HuH-7 (cell line): ENCODE measurements at places on chromosomes 5 and 9.

GRCh38 chr5:129973716-129974426 is 69.6 kb downstream of the CHSY3 start:
- DNase-seq: no peak

DNA sequence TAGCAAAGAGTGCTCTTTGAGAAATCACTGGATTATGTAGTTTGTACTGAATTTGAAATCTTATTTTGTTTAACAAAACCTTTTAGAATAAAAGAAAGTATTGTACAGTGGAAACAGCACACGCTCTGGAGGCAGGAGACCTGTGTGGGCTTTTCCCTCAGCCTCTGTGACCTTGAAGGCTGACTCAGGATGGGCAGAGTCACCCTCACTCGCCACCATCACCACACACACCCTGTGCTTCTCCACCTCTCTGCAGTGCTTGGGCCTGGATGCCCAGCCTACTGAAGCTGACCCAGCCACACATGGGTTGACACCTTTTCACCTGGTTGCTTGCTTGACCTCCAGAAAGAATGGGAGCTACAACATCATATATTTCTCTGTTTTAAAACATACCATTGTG is 19.6 kb downstream of the ANGPTL2 start:
- DNase-seq: no peak

DNA sequence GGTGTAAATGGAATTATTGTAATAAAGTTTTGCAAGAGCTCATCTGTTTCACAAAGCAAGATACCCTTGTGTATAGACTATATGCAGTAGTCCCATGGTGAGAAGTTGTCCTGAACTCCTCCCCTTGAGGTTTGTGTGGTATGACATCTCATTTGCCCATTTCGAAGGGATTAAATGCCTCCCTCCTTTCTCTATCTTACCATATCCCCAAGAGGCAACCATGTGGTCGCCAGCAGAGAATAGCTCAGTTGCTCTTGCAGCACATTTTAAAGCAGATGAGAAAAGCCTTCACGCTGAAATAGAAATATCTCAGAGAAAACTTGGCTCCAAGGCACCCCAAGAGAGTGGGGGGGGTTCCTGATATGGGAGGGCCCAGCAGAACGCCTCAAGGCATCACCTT is 4.6 kb downstream of the SEMA6A start:
- no peak for DNase-seq

- no peak for DNase-seq
Observed at GRCh38 chr9:68547417-68547816, 6.7 kb upstream of the TMEM252 start.

GRCh38 chr5:79547982-79548381 is 34.0 kb upstream of the HOMER1 start:
- no peak for DNase-seq

DNA sequence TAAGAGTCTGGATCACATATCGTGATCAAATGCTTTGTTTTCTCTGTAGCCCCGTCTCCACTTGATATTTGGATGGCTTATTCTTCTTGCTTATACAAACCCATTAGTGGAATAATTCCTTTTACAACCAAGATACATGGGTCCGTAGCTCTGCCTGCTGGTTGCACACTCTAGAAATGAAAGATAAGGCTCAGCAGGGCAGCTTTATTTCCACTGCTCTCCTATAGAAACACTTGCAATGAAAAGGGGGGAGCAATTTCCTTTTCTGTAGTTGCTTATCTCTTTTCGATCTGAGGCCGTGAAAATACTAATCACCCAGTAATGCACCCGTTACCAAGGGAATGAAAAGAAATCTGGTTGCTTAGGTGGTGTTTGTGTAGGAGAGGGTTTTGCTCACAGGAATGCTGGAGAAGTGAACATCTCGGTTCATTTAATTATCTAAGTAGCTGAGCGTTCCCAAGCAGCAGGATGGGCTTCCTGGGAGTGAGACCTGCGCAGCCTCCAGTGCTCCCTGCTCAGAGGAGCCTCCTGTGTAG is 131.7 kb downstream of the ADAMTS16 start:
- DNase-seq: no peak

DNA sequence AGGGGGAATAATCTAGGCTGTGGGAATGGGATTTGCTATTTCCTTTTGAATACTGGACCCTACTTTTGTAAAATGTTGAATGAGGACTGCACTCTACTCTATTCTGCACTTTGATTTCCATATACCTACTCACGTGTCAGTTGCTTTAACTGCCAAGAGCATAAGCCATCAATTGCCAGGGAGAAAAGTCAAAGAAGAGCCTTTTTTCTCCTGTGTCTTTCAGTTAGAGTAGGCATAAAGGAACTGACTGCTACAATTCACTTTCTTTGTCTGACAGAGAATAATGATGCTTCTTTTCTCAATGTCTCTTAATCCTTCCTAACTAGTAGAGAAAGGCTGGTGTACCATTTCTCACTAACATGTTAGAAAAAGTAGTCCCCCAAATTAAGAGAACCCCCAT is 231.6 kb downstream of the ELAVL2 start:
- no peak for DNase-seq

- DNase-seq: no peak
Observed at GRCh38 chr9:30524311-30524710, 1860.1 kb upstream of the ACO1 start.

GRCh38 chr9:74742792-74743730 is 144.7 kb downstream of the TRPM6 start:
- peak; percentile 11 for DNase-seq

DNA sequence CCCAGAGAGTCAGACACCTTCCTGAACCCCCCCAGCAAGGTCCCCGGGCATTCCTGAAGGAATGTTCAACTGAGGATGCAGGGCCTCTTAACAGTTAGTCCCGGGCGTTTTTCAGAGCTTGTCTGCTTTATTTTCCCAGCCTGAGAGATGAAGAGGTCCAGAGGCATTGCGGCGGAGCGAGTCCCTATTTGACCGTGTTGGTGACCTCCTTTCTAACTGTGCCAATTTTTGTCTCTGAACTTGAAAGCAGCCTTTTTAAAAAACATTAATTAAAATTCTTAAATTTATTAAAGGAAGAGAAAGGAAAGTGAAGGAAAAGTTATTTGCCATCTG is 433 bp upstream of the PTAR1 start:
- no peak for DNase-seq

GRCh38 chr9:36828611-36829013 is 205.5 kb downstream of the PAX5 start:
- DNase-seq: no peak

GRCh38 chr9:129384491-129385210 is 206.6 kb upstream of the IER5L start:
- DNase-seq: no peak

DNA sequence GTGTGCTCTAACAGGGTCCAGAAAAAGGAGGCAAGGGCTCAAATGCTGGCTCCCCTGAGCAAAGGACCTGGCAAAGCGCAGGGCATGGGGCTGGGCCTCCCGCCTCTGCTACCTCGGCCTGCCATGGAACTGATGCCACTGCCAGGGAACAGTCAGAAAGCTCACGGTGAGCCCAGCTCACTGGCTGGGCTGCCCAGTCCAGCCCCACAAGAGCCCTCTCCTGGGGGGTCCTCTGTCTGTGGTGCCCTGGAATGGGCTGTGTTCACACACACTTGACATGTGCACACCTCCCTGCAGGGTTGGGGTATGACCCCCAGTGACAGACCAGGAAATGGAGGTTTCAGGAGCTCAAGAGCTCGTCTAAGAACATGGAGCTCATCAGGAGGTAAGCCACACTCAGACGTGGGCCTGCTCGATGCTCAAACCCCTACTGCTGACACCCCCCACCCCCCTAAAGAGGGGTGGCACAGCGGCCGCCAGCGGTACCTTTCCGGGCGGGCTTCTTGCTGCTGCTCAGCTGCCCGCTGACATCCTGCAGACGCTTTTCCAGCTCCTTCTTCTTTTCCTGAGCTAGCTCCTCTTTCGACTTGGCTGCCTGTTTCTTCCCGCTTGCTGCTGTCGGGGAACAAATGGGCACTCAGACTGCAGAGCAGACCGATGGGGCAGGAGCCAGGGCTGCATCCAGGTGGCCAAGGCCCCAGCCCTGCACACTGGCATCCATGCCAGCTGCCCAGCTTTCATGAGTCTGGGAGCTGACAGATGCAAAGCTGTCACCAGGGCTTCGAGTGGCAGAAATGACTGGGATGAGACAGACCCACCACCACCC is 9.1 kb downstream of the BRD3OS start:
- DNase-seq: no peak

DNA sequence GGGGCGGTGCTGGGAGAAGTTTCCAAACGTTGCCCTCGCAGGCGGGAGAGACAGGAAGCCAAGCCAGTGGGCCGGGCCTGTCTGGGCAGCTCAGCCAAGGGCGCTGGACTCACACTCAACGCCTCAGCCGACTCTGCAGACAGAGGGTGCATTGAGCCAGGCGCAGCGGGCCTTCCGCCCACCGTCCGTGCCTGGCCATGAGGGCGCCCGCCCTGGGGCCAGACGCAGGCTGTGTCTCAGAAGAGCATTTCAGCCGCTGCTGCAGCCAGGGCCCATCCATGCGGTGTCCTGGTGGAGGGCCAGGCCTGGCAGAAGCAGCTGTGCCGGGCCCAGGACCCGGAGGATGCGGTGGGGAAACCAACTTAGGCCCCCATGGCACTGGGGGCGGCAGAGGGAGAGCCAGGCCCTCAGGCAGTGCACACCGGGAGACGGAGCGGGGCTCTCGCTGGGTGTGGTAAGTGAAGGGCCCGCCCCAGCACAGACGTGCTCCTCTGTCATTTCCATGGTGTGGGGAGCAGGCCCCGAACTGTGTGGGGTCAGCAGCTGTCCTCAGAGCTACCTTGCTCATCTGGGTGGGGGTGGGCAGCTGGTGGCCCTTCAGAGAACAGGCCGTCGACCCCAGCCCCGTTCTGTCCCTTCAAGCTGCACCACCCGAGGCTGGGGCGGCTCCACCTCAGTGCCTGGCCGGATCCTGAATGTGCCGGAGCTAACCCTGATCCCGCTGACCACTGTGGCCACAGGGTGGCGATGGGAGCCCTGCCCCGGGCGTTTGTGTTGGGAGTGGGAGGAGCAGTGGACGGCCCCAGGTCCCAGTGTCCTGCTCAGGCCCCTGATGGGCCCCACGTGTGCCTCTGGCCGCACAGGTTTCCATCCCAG is 18.0 kb downstream of the DNLZ start:
- peak; percentile 96 for DNase-seq

- DNase-seq: peak; percentile 94
Observed at GRCh38 chr9:126611592-126612325, 2.0 kb upstream of the LMX1B start.

DNA sequence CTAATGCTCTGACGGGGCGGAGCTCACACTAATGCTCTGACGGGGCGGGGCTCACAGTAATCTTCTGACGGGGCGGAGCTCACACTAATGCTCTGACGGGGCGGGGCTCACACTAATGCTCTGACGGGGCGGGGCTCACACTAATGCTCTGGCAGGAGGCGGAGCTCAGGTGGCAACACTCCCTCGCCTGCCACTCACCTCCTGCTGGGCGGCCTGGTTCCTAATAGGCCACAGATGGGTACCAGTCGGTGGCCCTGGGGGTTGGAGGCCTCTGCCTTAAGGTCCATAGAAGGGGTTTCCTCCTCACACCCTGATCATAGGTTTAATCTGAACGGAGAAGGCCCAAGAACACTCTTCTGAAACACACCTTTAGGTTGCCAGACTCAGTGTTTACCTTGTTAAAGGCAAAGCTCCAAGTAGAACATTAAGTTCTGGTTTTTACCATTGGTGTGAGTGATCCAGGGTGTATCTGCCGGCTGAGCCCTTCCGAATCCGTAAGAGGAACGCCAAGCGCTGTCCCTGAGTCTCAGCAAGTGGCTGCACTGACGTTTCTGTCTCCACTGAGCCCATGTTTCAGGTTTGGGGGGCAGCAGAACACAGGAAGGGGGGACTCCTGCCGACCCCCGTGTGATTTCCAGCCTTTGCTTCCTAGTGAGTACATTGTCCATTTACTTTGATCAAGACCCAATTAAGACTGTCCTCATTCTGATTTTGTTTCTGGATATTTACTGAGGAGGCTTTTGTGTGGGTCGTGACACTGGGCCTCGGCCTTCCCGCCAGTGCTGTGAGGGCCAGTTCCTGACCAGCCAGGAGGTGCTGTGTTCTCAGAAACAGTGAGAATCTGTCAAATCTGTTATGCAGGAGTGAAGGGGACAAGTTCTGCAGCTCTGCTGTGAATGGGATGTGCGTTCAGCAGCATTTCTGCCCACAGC is 24.6 kb upstream of the LRRC14B start:
- no peak for DNase-seq
